ENCODE measurements at places on chromosomes 3 and 15.

GRCh38 chr15:74128785-74129585 lies 1.4 kb upstream of the ISLR2 start:
- peak; percentile 43 for DNase-seq

- DNase-seq = no peak
These were observed 1033.9 kb upstream of the NR2F2 start for GRCh38 chr15:95296643-95297042.

DNA sequence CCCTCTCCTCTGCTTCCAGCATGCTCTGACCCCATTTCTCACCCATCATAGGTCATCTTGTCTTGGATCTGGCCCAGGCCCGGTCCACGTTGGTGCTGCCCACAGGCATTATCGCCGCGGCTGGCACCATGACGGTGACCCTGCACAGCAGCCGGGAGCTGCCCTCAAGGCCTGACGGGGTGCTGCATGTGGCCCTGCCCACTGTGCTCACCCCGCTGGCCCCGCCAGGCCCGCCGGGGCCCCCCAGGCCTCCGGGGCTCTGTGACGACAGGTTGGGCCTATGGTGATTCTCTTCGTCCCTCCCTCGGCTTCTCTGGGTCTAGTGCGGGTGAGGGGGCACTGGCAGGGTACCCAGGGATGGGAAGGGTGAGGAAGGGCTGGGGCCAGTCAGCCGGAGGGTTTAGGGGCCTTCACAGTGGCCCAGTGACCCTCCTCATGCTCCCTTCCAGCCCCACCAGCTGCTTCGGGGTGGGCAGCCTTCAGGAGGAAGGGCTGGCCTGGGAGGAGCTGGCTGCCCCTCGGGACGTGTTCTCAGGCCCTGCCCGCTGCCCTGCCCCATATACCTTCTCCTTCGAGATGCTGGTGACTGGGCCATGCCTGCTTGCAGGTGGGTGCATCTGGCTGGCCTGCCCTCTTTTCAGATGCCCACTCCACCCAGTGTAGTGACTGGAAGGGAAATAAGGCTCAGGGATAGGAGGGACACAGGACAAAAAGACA lies 3.9 kb downstream of the VWA5B2 start:
- DNase-seq = no peak

DNA sequence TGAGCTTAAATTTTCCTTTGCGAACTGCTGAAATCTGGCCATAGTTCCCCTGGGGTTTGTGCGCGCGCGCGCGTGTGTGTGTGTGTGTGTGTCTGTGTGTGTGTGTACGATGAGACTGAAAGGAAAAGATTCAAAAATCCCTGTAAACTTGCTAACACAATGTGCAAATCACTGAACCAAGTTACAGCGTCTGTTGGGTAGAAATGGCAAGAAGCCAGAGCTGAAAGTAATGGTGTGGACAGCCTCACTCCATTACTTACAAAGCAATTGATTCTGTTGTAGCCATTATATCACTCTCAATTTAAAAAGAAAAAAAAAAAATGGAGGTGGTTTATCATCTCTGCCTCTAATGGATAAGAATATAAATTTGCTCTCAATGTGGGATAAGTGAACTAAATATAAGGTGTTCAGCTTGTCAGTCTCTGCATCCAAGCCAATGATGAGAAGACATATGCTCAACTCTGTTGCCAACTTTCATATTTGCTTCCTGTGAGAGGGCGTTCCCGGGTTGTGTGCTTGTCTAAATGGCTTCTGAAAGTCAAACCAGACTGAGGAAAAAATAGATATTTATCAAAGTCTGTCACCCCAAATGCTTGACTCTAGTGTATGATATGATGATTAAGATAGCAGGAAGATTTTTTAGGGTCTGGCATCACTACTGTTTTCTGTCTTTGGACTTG lies 422.2 kb downstream of the ZNF385D start:
- DNase-seq = no peak

DNA sequence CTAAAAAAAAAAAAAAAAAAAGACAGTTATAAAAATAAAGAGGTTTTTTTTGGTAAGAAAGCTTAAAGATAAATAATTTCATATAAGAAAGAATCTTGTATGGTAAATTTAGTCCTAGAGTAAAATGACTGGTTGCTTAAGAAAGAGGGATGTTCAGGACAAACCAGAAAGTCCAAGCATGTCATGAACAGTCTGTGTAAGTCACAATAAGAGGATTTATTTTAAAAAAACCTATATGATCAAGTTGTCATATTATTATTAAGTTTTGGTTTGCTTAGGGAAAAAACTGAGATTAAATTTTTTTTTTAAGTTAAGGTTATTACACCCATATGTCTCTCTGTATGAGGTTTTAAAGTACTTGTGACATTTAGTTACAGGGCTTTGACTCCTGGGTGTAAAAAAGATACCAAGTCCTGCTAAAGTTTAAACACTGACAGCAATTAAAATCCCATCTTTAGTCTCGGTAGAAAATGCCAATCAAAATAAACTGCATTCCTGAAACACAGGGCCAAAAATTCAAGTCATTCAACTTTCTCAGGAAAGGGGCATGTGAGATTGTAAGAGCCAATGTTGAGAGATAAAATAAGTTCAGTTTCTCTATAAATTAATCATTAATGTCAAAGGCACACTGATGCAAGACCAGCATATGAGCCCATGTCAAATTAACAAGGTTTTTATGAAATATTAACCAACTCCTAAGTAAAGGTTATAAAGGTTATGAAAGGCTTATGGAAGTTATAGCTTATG lies 8.5 kb upstream of the BDH1 start:
- no peak for DNase-seq

GRCh38 chr15:55513152-55513551 lies 5.1 kb upstream of the DNAAF4 start:
- no peak for DNase-seq

DNA sequence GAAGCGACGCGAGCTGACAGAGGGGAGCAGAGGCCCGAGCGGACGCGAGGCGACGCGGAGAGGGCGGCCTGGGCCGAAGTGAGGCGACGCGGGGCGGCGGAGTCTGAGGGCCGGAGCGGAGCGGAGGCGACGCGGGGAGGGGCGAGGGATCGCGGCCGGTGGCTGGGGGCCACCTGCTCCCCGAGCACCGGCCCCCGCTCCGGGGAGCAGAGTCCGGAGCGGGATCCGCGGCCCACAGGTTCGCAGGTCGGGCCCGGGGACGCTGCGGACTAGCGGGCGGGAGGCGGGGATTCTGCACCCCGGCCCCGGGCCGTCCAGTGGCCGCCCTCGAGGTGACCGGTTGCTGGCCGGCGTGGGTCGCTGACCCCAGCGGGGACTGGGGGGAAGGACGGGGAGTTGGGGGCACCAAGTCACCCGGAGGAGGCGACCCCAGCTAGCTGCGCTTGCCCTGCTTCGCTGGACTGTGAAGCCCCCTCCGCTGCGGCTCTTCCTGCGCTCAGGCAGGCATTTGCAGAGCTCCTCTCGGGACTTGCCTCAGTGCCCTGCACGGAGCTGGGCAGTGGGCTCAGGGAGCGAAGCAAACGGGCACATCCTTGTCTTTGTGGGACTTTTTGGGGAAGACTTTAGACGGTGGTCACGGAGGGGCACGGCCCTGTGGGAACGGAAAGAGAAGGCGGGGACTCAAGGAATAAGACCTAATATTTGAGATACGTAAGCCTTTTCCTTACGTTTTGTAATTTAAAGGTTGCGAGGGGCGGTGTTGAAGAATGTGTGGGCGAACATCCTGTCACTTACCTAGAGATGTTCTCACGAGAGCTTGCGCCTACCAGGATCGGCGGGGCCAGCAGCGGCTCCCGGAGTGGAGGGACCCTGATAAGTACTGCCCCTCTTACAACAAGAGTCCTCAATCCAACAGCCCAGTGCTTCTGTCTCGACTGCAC lies 566 bp downstream of the HMCES start:
- peak; percentile 64 for DNase-seq

- DNase-seq = no peak
These were observed 51.9 kb downstream of the CCK start for GRCh38 chr3:42214064-42214463.

GRCh38 chr15:47027322-47027946 lies 689.9 kb upstream of the SEMA6D start:
- DNase-seq = peak; percentile 31

DNA sequence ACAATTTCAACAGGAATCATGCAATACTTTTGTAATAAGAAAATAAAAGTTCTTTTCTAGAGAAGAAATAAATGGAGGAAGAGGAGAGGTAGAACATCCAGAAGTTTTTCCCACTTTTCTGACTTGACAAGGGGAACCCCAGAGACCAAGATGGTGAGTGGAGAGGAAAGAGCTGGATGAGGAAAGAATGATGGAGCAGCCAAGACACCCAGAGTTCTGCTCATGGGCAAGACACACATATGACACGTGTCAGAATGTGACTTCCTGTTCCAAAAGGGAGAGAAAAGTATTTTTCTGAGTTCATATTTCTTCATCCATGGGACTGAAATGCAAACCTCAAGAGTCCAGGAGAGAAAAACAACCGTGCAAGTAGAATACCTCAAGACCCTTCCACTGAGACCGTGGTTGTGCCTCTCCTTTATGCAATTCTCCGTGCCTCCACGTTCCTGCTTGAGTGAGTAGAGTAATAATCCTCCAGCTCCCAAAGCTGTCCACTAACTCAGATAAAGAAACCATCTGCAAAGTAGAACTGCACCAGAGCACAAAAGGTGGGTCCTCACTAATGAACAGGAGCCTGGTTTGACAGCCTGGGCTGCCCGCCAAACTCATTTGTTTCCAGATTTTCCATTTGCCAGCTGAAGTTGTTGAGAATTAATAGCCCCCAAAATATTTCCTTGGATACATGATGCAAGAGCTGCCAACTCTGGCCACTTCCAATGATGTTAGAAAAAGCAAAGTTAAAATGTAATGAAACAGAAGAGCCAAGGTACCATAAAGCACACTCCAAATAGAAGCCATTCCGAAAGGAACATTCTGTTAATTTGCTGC lies 272.6 kb upstream of the IGF1R start:
- DNase-seq = no peak

DNA sequence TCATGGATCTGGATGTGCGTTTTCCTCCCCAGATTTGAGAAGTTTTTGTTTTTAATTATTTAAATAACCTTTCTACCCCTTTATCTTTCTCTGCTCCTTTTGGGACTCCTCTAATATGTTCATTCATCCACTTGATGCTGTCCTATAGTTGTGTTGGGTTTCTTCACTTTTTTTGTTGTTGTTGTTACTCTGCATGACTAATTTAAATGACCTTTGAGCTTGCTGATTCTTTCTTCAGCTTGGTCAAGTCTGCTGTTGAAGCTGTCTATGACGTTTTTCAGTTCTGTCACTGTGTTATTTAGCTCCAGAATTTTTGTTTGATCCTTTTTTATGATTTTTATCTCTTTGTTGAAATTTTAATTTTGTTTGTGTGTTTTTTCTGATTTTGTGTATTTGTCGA lies 463.6 kb upstream of the ALCAM start:
- DNase-seq = no peak

DNA sequence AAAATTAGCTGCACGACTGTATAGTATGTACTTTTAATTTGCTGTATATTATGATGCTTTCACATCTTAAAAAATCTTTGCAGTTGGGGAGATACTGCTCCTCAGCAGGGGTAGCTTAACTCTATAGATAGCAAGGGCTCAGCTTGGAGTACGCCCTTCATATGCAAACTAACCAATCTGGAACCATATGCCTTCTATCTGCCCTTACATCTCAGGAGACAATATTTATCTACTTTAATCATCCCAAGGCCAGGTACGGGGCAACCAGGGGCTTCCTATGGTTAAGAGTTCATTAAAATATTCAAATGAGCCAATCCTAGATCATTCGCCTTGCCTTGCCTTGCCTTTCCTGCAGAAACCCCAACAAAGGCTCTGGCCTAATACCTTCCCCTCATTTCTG lies 204.1 kb upstream of the ZBTB20 start:
- no peak for DNase-seq

DNA sequence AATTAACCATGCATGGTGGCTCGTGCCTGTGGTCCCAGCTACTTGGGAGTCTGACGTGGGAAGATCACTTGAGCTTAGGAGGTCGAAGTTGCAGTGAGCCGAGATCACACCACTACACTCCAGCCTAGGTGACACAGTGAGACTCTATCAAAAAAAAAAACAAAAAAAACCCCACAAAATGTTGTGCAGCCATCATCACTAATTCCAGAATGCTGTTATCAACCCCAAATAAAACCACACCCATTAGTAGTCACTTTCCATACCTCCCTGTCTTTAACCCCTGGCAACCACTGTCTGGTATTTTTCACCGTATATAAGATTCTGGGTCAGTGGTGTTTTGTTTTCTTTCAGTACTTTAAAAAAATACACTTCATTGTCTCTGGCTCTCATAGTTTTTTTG lies 16.6 kb downstream of the HMCES start:
- DNase-seq = no peak

GRCh38 chr15:34789326-34789725 lies 6.0 kb downstream of the ACTC1 start:
- no peak for DNase-seq

DNA sequence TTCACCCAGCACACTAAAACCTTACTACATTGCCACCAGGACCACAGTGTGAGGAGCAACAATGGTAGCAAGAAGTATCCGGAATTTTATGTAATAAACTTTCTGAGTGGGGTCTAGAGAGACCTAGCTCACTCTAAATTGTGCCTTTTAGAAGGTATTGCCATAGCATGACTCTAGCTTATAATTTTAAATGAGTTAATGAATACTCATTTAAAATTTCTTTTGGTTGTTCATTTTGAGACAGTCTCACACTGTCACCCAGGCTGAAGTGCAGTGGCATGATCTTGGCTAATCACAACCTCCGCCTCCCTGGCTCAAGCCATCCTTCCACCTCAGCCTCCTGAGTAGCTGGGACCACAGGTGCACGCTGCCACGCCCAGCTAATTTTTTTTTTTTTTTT lies 26.2 kb downstream of the EDC3 start:
- DNase-seq = no peak

- DNase-seq = no peak
These were observed 7.8 kb downstream of the TMEM43 start for GRCh38 chr3:14132689-14133088.

- peak; percentile 44 for DNase-seq
These were observed 1.7 kb downstream of the GABRB3 start for GRCh38 chr15:26771168-26771567.

- no peak for DNase-seq
These were observed 851 bp upstream of the TEX55 start for GRCh38 chr3:119145128-119145499.

DNA sequence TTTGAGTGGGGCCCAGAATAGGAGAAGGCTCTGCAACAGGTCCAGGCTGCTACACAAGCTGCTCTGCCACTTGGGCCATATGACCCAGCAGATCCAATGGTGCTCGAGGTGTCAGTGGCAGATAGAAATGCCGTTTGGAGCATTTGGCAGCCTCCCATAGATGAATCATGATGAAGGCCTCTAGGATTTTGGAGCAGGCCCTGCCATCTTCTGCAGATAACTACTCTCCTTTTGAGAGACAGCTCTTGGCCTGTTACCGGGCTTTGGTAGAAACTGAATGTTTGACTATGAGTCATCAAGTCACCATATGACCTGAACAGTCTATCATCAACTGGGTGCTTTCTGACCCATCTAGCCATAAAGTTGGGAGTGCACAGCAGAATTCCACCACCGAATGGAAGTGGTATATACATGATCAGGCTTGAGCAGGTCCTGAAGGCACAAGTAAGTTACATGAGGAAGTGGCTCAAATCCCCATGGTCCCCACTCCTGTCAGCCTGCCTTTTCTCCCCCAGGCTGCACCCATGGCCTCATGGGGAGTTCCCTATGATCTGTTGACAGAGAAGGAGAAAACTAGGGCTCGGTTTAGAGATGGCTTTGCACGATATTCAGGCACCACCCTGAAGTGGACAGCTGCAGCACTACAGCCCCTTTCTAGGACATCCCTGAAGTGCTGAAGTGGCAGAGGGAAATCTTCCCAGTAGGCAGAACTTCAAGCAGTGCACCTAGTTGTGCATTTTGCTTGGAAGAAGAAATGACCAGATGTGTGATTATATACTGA lies 971.4 kb downstream of the MCTP2 start:
- no peak for DNase-seq
